Left ventricle myocardium inferior (tissue), 1 donor: ENCODE measurements at places on chromosomes 6 and 20. TPM values are rescaled to one million over a fixed set of nuclear protein-coding genes. Genes with fewer than 3 reads are reported as not detected.

GRCh38 chr6:90478278-90478677 lies 108.6 kb downstream of the MAP3K7 start:
- DNase-seq, result no peak

Gene TREM2
- total RNA-seq, result 0.66 TPM

DNA sequence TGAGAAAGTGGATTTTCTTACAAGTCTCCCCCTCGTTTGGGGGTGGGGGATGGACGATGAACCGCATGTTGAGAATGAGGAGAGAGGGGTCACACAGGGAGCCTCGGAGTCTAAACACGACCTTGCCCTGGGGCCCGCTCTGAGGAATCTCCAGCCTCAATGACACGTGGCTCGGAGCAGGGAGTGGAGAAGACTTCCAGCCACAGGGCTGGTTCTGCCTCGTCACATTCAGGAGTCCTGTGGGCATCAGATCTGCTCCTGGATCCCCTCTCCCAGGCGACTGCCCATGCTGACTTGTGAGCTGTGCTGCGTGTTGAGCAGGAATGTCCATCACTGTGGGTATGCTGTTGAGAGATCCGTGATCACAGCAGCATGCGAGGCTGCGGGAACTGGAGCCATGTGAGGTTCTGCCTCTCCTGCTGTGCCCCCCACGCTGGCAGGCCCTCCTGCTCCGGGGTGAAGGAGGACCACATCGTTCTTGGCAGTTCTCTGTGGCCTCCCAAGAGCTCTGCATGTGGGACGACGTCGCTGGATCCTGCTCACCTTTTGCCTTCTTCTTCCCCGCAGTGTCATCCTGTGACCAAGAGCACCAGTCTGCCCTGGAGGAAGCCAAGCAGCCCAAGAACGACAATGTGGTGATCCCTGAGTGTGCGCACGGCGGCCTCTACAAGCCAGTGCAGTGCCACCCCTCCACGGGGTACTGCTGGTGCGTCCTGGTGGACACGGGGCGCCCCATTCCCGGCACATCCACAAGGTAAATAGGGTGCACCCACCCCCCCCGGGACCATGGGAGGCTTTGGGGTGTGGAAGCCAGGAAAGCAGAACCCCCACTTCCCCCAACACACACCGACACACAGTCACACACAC lies 157.5 kb downstream of the SMOC2 start:
- no peak for DNase-seq

DNA sequence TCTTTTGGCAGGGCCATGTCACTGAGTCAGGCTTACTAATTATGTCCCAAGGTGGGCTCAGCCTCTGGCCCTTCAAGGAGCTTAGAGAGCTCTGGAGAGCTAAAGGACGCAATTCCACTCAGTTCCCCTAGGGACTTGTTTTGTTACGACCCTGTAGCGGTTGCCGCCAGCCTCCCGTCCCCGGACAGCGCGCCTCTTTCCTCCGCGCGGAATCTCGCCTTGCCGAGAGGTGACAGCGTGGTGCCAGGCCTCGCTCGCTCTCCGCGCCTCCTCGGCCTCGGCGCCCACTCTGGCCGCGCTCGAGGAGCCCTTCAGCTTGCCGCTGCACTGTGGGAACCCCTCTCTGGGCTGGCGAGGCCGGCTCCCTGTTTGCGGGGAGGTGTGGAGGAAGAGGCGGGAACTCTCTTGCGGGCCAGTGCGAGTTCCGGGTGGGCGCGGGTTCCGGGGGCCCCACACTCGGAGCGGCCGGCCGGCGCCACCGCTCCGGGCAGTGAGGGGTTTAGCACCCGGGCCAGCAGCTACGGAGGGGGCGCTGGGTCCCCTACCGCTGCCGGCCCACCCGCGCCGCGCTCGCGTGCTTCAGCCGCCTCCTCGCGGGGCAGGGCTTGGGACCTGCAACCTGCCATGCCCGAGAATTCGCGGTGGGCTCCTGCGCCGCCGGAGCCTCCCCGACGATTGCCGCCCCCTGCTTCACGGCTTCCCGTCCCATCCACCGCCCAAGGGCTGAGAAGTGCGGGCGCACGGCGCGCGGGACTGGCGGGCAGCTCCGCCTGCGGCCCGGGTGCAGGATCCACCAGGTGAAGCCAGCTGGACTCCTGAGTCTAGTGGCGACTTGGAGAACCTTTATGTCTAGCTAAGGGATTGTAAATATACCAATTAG lies 9.9 kb upstream of the ZNF311 start:
- DNase-seq, result no peak

GRCh38 chr6:12051861-12052368 lies 39.8 kb downstream of the HIVEP1 start:
- no peak for DNase-seq

DNA sequence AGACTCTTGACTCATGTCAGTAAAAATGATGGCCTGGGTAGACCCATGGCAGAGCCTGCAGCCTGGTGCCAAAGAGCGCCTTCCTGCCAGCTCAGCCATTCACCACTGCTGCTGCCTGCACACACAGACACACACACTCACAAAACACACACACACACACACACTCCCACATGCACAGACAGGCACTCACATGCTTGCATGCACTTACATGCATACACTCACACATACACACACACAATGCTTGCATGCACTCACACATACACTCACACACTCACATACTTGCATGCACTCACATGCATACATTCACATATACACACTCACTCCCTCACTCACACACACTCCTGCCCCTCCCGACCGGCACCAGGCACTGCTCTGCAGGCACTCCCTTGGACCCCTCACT lies 18.0 kb upstream of the SYNDIG1 start:
- DNase-seq, result no peak

GRCh38 chr6:71499667-71500066 lies 211.1 kb downstream of the OGFRL1 start:
- no peak for DNase-seq

DNA sequence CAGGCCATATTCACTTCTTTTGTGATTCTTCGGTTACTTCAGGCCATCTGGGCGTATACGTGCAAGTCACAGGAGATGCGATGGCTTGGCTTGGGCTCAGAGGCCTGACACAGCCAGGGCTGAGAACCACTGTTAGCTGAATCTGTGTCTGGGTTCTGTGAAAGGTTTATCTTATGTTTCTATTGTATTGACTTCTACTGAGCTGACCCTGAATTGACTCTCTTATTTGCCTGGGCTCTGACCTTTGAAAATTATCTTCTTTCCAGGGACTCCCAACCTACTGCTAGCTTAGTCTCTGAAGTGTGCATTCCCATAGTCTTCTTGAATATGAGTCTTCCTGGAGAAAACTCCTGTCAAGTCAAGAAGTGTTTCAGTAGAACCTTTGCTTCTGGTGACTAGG lies 226.4 kb upstream of the SOX4 start:
- no peak for DNase-seq

Gene C6orf15
- not detected for total RNA-seq

Gene NEU1
- 26.0 TPM for total RNA-seq

DNA sequence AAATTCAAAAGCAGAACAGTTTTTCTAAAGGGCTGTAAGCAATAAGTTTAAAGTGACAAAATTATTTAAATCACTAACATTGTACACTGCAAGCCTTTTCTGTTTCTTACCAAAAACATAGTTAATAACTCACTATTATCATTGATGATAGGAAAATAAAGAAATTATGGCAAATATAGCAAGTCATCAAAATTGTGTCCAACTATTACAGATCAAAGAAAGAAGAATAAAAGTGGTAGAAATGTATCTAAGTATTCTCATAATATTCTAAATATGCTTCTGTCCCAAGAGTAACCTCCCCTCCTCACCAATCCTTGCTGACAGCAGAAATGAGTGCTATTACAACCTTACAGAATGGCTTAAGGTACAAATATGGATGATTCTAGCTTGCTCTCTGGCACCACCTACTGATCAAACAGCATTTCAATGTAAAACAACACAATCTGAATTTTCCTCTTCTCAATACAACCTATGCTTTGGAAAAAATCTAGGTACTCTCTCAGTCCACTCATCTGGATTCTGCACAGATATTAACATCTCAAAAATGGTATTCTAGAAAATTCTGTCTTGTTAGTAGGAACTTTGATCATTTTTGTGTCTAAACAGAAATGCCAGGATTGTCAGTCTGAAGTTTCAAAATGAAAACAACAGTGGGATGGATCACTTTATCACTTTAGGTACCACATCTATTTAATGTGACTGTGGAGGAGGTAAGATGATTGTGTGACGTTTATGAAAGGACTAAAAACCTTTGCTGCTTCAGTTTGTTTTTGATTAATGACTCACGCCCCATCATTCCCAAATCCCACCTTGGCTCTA lies 40.9 kb downstream of the ZFP64 start:
- DNase-seq, result no peak
